ENCODE measurements at places on chromosomes 5 and 9.

DNA sequence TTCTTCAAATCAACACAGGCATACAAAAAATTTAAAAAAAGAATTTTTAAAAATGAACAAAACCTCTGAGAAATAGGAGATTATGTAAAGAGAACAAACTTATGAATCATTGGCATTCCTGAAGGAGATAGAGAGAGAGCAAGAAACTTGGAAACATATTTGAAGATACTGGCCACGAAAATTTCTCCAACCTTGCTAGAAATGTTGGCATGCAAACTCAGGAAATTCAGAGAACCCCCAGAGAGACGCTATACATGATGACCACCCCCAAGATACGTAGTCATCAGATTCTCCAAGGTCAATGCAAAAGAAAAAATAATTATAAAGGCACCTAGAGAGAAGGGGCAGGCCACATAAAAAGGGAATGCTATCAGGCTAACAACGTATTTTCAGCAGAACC is 472.5 kb downstream of the MTRR start:
- DNase-seq, result no peak

GRCh38 chr9:90141723-90142122 is 500.9 kb downstream of the DIRAS2 start:
- DNase-seq, result no peak

DNA sequence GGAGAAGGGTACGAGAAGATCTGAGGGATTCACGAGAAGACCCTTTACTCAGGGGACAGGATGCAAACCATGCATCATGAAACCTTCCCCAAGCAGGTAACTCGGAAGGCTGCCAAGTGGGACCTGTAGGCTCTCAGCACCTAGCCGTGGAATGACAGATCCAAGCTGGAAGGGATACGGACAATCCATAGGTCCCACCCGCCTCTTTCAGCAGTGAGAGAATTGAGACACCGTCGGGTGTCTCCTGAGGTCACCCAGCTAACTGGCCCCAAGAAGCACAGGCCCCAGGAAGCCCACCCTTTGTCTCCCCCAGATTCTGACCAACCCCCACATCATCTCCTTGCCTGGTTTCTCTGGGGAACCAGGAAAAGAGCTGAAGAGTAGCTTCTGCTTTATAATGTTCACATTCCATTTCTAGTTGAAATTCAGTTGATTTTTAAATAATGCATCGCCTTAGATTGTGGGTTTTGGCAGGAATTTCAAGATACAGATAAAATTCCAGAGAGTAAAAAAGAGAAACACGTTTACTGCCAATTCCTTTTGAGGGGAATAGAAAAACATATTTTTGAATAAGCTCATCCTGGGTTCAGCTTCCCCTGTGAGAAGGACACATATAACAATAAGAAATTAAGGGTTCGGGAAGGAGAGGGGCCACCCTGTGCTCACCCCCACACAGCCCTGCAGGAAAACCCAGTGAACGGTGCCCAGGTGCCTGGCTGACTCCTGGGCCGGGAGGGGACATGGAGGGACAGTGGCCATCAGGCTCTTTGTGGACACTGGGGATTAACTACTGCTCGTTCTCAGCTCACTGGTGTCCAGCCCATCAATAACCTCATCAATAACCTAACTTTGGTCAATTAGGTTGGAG is 51.1 kb downstream of the NSUN2 start:
- no peak for DNase-seq

DNA sequence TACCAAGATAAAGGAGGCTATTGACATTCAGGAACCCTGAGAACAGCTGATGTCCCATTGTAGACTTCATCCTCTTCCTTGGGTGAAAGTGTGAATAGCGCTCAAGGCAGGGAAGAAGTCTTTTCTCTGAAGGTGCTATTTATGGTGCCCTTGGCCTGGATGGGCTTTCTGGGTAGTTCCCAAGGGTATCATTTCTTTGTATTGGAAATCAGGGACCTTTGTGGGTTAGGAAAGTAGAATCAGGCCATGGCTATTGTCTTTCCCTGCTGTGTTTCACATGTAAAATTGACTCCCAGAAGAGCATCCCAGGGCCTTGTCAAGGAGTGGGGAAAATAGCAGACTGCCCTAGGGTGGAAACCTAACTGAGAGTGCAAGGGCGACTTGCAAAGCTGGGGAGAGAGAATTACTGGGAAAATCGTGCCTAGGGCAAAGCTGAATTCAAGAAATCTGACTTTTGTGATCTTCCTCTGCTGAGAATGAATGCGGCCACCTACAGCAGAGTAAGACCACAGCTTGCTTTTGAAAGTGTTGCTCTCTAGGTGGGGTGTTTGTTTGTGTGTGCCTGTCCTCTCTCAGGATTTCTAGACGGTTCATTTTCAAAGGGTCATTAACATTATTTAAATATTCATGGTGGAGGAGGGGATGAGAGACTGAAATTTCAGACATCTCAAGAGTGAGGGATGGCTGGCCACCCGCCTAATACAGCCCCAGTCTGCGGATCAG is 160.6 kb downstream of the C9orf152 start:
- DNase-seq, result no peak

- no peak for DNase-seq
Observed at GRCh38 chr5:109354761-109355160, 55.0 kb downstream of the PJA2 start.

- DNase-seq, result no peak
Observed at GRCh38 chr5:9623661-9624060, 6.5 kb downstream of the TAS2R1 start.

GRCh38 chr5:102622262-102622661 is 123.5 kb upstream of the SLCO6A1 start:
- DNase-seq, result no peak

GRCh38 chr5:120454094-120454798 is 9.9 kb upstream of the PRR16 start:
- peak; percentile 80 for DNase-seq

GRCh38 chr5:155128786-155129512 is 115.4 kb downstream of the KIF4B start:
- no peak for DNase-seq

DNA sequence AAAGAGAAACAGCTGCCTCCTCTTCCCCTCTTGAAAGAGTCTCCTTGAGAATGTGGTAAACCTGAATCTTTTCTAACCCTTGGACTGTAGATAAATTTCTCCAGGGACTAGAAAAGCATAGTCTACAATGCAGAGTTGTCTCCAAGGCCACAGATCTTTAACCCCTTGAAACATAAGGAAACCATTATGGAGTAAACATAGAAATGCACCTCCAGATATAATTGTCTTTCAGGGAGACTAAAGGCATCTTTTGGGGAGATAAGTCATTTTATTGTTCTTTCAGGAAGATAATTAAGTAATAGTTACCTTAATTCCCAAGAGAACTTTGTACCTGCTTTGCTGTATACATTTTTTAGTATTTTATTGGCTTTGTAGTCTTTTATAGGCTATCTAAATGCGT is 373.6 kb upstream of the GRIA1 start:
- no peak for DNase-seq

DNA sequence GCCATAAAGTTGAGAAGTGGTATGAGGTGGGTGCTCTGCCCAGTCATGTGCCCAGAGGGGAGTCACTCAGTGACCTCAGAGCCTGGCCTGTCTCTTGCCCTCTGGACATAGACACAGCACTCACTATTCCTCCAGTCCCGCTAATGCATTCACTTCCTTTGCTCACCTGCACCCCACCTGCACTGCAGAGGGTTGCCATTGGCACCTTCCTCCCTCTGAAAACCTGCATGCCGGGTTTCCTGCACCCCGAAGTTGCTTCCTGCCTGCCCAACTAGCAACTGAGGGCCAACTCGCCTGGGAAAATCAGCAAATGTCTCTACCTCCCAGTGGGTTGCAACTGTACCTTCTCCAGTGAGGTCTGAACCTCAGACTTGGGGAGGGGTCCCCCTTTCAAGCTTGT is 48.1 kb upstream of the SPTLC1 start:
- no peak for DNase-seq

- DNase-seq, result no peak
Observed at GRCh38 chr9:80090317-80090716, 518.6 kb downstream of the TLE4 start.

GRCh38 chr5:55994495-55994997 is at the start of gene IL6ST:
Gene IL6ST (minus strand): TSS chr5:55994963. CDS start chr5:55976278, 18,685 bp downstream.
- DNase-seq, result no peak

DNA sequence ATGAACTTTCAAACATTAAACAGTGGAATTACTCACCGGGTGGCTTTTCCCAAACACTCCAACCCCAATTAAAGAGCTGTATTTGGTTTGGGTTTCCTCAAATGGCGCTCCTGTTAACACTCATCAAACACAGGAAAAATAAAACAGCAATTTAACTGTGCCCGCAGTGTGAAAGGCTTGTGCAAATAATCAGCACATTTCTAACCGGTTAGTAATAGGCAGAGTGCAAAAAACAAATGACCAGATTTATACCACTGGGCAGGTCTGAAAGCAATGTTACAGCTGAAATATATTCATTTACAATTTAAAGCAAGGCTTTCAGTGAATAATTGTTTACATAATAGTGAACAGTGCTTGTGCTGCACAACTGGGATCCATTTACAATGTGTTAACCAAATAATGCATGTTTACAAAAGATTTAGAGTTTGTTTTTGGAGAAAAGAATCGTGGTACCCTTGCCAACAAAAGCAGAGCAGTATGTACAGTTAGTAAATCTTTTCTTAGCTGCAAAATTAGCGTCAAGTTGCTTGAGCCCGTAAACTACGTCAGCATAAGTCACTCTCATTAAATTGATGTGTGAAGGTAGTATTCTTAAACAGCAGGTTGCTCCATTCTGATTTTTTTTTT is 662.9 kb upstream of the ZNF608 start:
- peak; percentile 34 for DNase-seq

- DNase-seq, result peak; percentile 31
Observed at GRCh38 chr5:9545992-9546851, at the start of gene SEMA5A. Gene SEMA5A (minus strand): TSS chr5:9546075. CDS start chr5:9379946, 166,129 bp downstream.

GRCh38 chr9:7211657-7212056 is 453.9 kb downstream of the KDM4C start:
- no peak for DNase-seq

- DNase-seq, result no peak
Observed at GRCh38 chr5:53714667-53715010, 154.2 kb downstream of the NDUFS4 start.

GRCh38 chr5:166672431-166672830 is 1619.0 kb upstream of the WWC1 start:
- DNase-seq, result no peak

GRCh38 chr9:3043369-3043768 is 199.5 kb upstream of the PUM3 start:
- DNase-seq, result no peak

- DNase-seq, result no peak
Observed at GRCh38 chr9:20331095-20331685, 291.1 kb downstream of the MLLT3 start.
